ENCODE measurements at places on chromosomes 12 and 14.

- no peak for DNase-seq
Observed at GRCh38 chr14:101223127-101223526, 319.6 kb upstream of the RTL1 start.

DNA sequence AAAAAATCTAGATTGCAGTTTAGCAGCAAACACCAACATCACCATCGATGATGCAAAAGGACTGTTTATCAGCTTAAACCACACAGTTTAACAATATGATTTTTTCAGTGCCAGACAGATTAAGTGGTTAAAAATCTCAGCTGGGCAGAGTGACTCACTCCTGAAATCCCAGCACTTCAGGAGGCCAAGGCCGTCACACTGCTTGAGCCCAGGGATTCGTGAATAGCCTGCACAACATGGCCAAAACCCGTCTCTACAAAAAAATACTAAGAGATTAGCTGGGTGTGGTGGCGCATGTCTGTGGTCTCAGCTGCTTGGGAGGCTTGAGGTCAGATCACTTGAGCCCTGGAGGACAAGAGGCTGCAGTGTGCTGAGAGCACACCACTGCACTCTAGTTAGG lies 8.9 kb downstream of the RSRC2 start:
- DNase-seq, result no peak

- no peak for DNase-seq
Observed at GRCh38 chr14:93027810-93028723, 87.7 kb downstream of the ITPK1 start.

DNA sequence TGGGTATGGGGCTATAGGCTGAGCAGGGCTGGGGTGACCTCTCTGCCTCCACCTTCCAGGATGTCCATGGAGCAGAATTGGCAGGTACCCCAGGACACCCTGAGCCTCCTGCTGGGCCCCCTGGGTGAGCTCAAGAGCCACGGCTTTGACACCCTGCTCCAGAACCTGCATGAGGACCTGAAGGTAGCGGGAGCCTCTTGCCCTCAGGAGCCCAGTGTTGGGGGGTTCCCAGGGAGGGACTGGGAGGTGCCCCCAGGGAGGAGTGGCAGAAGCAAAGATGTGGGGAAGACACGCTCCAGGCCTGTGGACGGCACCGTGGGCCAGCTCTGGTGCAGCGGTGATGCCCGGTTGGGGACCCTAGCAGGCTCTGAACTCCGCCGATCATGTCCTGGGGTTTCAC lies 8.3 kb downstream of the TNFAIP2 start:
- DNase-seq, result no peak

- DNase-seq, result no peak
Observed at GRCh38 chr14:22420598-22421186, 168.3 kb downstream of the DAD1 start.

DNA sequence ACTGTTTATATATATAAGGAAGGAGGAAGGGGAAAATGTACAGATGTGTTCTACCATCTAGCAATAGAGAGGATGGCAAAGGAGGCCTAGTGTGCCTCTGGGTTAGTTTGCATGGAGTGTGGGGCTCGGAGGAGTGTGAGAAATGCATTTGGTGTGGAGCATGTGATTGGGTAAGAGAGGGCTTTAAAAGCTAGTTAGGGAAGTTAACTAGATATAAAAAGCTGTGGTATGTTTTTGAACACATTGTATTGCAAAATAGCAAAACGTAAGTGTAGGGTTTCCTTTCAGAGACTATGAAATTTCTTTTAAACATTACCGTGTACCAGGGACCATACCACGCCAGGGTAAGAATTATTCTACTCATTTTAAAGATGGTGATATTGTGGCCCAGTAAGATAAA lies 53.3 kb upstream of the STXBP6 start:
- DNase-seq, result no peak

DNA sequence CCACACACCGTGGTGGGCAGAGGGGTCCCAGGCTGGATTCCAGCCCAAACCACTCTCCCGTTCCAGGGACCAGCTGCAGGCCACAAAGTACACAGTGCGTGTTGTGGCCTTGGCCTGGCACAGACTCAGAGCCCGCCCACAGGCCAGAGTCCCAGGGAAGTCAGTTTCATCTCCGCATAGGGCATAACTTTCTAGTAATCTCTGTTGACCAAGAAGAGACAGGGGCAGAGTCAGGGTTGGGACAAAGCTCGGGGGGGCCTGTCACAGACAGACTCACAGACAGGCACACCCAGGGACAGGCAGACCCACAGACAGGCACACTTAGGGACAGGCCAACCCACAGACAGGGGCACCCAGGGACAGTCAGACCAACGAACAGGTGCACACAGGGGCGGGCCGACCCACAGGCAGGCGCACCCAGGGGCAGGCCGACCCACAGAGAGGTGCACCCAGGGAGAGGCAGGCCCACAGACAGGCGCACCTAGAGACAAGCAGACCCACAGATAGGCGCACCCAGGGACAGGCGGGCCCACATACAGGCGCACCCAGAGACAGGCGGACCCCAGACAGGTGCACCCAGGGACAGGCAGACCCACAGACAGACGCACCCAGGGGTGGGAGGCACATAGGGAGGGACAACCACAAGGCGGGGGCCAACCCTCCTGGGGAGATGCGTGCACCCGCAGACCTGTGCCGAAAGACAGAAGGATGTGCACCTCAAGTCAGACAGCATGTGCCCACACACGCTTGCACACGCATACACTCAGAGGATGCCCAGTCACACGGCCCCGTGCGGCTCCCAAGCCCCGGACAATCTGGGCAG lies 323.3 kb upstream of the RTL1 start:
- DNase-seq, result no peak

DNA sequence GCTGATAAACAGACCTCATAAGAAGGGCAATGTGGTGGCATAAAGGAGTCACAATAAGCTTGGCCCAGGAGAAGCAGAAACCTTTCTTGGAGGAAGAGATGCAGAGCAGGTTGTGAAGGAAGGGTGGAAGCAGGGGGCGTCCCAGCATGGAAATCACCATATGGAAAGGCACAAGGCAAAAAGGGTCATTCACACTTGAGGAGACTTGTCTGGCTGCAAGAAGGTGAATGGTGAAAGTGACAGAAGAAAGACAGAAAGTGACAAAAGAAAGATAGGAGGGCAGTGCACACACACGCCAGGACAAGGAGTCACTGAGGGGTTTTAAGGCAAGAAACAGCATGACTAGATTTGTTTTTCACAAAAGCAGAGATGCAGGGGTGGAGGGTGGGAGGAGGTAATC lies 38.3 kb downstream of the GALNT4 start:
- DNase-seq, result no peak

GRCh38 chr12:120472521-120472920 lies 3.0 kb upstream of the SRSF9 start:
- no peak for DNase-seq

DNA sequence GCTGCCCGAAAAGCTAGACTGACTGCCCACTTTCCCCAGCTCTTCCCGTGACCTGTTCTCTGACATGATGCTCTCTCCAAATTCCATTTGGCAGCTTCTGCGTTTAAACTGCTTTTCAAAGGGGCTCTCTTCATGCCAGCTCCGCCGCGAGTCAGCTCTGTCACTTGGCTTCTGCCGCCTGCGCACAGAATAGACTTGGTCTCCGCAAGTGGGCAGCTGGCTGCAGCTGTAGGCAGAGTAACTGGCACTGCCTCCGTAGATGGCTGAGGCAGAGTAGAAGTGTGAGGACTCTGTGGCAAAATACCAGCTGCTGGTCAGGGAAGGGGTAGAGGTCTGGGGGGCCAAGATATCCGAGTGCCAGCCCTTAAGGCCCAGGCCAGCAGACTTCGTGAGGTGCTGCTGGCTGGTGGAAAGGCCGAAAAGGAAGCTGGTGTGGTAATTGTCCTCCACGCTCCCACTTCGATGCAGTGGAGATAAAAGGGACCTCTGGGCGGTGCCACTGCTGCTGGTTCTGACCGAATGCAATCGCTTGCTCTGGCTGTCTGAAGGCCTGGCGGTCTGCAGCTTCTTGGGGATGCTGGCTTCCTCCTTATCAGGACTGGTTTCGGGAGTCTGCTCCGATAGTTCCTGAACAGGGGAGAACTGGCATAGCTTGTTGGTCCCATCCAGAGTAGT lies 85.7 kb downstream of the DUSP16 start:
- DNase-seq, result no peak

DNA sequence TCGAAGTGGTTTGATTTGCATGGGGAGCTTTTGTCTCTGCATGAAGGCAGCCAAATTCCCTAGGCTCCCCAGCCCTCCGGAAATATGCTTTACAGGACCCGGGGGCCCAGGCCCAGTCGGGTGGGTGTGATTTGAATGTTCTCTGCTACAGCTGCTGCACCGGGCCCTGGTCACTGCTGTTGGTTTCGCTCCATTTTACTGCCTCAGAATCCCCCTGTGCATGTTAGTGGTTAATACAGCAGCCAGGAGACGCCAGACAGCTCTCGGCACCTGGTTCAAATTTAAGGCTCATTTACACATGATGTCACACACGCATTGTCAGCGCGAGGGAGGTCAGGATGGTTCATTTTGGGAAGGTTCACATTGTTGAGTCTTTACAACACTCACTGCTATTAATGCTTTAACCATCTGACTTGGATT lies 99.6 kb downstream of the SLC38A6 start:
- no peak for DNase-seq

DNA sequence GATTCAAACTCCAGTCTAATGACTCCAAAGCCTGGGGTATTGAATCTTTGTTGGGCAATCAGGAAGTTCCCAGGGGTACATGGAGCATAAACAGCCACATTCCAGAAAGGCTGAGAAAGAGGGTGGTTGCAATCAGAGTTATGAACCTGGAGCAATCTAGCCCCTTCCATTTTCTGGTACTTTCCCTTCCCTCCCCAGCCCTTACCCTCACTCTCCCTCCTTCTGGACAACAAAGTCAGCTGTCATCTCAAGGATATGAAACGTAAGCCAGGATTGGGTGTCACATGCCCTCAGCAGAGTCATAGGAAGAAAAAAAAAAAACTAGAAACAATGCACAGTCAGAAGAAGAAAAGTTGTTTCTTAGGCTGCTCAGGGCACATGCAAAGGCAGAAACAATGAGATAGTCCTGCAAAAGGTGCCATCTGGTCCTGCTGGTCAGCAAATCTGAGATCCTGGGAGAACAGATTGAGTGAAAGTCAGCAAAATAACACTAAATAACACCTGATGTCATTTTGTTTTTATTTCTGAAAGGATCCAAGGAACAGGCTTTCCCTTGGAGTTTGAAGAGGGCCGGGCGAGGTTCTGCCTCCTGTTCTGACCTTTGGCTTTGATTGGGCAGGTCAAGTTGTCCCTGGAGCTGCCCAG lies 27.1 kb downstream of the TMEM229B start:
- DNase-seq, result no peak

Data from stimulated activated CD8-positive, alpha-beta memory T cell treated with anti-CD3 and anti-CD28 coated beads, Interleukin-12 subunit alpha, Interleukin-12 subunit beta, amount 100 ng/mL, for 4 hours (primary cell).